Activated CD4-positive, alpha-beta T cell treated with anti-CD3 and anti-CD28 coated beads, Interleukin-2, amount 10 ng/mL, durations not matched to agents 24 days and 14 days (primary cell): ENCODE measurements at places on chromosomes 3 and 15. TPM values are rescaled to one million over a fixed set of nuclear protein-coding genes. Genes with fewer than 3 reads are reported as not detected.
A peak's percentile ranks its signal among the peaks of the same experiment; 100 is the strongest.

GRCh38 chr3:264394-265156, 68.0 kb downstream of the CHL1 start:
- no peak overlapping the region for H3K27ac ChIP-seq
- H3K4me1 ChIP-seq: no peaks in the 10 kb centered on the region
- H3K36me3 ChIP-seq: no peaks in the 10 kb centered on the region
- no peaks in the 10 kb centered on the region for H3K27me3 ChIP-seq
- DNase-seq: no peak
- no peak overlapping the region for H3K4me3 ChIP-seq

Gene B4GALT4
- 14.8 and 15.5 TPM in 2 replicates for total RNA-seq

Gene NGLY1
- total RNA-seq: 65.0 and 70.7 TPM in 2 replicates

- H3K27ac ChIP-seq: no peak overlapping the region
- no peak overlapping the region for H3K4me3 ChIP-seq
- DNase-seq: no peak
- peaks cover 3% of the 10 kb centered on the region for H3K27me3 ChIP-seq
- H3K4me1 ChIP-seq: peaks cover 8% of the 10 kb centered on the region
Observed at GRCh38 chr3:25820366-25820765, 30.5 kb downstream of the OXSM start.

GRCh38 chr3:70747847-70748246, 435.4 kb upstream of the MDFIC2 start:
- H3K4me1 ChIP-seq: no peaks in the 10 kb centered on the region
- no peaks in the 10 kb centered on the region for H3K36me3 ChIP-seq
- peak; percentile 4 for DNase-seq
- H3K4me3 ChIP-seq: no peak overlapping the region
